ENCODE measurements at places on chromosomes 3 and 15.

DNA sequence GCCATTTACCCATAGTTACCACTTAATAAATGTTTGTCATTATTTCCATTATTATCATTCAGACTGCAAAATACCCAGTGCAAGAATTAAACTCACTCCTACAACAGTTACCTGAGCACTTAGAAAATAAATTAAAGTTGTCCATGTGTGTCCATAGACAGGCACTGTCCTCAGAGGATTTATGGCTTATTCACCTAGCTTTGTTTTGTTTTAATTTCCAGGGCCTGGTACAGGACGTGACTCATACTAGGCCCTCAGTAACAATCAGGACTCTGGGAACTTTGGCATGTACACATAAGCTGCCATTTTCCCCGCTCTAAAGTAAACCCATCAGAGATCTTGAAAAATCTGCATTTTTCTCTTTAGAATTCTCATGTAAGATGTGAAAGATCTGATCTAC is 458.5 kb upstream of the ARRDC4 start:
- DNase-seq: no peak

DNA sequence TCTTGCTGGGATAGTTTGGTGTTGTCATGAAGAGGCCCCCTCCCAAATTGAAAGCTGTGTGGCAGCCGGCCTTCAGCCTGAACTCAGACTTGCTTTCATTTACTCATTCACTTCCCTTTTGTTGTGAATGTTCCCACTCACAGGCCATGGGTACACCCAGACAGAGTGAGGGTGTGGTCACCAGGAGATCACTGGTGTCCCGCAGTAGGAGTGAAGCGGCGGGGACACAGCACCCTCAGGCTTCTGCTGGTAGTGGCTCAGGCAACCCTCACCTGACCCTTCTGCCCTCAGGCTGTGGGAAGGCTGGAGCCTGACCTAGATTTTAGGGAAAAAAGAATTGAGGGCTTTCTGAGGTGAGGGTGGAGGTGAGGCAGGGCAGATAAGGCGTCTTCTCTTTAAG is 244.4 kb downstream of the SOX2 start:
- DNase-seq: no peak

- DNase-seq: no peak
Observed at GRCh38 chr3:111392894-111393398, 149.1 kb upstream of the CD96 start.

- DNase-seq: no peak
Observed at GRCh38 chr3:806006-806405, 286.8 kb upstream of the CNTN6 start.

DNA sequence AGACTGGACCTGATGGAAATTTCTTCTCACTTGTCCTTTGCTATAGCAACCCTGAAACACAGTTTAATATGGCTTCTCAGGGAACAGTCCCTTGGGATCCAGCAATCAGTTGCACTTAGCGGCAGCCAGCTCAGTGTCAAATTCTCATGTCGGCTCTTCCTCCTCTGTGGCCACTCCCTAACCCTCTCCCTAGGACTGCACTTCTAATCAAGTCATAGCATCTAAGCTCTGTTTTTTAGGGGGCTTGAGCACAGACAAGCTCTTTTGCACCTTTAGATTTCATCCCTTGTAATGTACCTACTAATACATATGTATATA is 250.5 kb upstream of the TLE3 start:
- DNase-seq: no peak

DNA sequence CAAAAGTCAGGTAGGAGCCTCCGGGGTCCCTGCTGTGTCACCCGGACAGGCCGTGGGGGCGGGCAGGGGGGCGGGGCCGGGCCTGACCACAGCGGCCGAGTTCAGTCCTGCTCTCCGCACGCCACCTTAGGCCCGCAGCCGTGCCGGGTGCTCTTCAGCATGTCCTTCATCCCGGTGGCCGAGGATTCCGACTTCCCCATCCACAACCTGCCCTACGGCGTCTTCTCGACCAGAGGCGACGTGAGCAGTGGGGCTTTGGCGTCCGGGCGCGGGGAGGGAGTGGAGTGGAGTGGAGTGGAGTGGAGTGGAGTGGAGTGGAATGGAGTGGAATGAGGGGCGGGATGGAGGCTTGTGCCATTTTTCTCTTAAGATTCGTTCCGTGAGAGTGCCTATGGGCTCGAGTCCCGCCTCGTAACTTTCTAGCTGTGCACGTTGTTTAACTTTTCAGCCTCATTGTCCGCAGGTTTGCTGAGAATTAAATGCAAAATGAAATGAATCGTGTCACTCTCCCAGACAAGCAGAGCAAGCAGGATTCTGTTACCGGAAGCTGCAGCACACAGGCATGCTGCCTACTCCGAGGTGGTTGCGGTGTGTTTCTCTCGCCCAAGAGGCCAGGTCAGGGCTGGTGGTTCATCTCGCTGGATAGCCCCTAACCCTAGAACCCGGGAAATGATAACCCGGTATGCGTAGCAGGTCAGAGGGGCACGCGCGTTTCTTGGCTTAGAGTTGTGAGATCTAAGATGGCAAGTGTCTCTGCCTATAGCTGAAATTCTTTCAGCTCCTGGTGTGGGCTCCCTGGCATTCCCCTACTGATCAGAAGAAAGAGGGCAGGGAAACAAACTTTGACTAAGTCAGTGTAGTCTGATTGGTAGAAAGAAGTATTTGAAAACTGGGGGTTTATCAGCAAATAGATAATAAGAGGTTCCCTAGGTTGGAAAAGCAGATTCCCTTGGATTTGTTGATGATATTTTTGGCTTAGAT is at the start of gene FAH:
TSS of gene FAH (plus strand) at position 104 of the 981 bp plus-strand sequence. CDS start at position 160, 56 bp downstream.
- DNase-seq: peak; percentile 46
